ENCODE measurements at places on chromosomes 13 and 19.

DNA sequence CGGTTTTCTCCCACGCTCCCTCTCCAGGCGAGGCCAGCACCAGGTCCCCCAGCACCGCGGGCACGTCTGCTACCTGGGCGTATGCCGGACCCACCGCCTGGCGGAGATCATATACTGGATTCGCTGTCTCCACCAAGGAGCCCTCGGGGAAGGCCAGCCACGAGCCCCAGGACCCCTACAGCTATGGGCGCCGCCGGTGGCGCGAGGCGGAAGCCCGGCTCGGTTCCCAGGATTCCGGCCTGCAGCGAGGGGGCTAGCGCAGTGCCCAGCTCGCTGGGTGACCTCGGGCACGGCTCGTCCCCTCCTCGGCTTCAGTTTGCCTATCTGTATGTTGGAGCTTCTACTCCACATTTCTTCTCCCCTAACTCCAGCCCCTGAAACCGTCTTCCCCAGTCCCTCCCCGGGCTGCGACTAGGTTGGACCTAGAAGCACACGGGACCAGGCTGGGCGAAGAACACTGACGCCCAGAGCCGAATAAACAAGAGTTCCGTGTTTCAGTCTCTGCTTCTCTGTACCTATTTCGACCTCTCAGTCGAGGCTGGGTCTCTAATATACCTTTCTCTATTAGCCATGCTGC lies 749 bp upstream of the CPT1C start:
- DNase-seq, result no peak

DNA sequence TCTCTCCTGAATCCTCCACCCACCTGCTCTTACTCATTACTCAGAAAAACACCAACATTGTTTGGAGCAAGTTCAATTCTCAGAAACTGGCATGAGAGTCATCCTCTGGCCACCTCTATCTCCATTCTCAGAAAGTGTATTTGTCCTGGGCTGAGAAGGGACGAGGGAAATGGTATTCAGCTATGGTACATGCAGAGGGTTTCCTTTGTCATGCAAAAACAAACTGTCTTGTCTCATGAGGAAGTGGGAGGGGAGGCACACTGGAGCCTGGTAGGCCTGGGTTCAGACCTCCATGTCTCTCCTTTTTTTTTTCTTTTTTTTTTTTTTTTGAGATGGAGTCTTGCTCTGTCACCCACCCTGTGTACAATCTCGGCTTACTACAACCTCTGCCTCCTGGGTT lies 31.9 kb upstream of the LILRA2 start:
- DNase-seq, result no peak

DNA sequence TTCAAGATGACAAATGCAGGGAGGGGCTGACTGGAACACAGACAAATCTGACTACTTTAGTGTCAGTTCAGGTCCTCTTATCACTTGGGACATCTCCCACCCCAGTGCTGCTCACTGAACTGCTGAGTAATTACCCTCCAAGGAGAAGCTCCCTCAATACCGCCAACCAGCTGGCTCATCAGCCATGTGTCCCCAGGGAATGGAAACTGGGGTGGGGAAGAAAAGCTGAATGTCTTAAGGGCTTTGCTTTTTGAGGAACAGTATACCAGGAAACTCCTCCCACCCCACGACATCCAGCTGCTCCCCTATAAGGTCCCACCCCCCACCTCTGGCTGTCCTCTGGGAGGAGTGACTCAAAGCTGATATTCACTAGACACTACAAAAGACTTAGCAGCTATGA lies 2.0 kb downstream of the ZNF823 start:
- no peak for DNase-seq

DNA sequence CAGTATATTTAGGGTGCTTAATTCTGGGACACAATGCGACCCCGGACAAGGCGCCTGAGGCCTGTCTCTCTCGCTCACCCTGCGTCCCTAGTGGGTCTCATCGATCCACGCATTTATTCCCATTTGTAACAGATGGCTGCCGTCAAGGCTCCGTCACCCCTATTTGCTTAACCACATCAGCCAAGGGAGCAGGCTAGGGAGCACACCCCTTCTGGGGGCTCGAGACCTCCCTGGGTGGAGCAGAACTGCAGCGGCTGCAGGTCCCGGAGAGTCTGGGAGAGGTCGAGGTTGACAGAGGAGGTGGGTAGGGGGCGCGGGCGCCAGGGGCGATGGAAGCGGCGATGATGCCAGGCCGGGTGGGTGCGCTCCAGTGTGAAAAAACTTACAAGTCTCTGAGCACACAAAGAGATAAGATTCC lies 507 bp downstream of the ALG5 start:
- no peak for DNase-seq

DNA sequence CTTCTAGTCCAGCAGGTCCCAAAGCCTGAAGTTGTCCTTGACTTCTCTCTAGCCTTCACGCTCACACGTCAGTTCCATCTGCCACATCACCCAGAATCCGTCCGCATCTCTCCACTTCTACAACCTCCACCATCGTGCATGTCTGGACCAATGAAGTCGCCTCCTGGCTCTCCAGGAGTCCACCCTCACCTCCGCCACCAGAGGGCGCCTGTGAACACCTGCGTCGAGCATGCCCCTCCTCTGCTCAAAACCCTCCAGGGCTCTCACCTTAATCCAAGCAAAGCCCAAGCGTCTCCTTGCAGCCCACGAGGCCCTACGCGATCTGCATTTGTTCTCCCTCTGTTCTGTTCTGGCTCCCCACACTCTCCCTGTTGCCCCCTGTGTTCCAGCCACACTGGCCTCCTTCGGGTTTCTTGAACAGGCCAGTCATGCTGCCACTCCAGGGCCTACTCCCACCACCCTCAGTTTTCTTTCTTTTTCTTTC lies 3.7 kb downstream of the USHBP1 start:
- DNase-seq, result peak; percentile 27

- DNase-seq, result no peak
Measured at GRCh38 chr19:38698225-38699026, 45.8 kb downstream of the CAPN12 start.

DNA sequence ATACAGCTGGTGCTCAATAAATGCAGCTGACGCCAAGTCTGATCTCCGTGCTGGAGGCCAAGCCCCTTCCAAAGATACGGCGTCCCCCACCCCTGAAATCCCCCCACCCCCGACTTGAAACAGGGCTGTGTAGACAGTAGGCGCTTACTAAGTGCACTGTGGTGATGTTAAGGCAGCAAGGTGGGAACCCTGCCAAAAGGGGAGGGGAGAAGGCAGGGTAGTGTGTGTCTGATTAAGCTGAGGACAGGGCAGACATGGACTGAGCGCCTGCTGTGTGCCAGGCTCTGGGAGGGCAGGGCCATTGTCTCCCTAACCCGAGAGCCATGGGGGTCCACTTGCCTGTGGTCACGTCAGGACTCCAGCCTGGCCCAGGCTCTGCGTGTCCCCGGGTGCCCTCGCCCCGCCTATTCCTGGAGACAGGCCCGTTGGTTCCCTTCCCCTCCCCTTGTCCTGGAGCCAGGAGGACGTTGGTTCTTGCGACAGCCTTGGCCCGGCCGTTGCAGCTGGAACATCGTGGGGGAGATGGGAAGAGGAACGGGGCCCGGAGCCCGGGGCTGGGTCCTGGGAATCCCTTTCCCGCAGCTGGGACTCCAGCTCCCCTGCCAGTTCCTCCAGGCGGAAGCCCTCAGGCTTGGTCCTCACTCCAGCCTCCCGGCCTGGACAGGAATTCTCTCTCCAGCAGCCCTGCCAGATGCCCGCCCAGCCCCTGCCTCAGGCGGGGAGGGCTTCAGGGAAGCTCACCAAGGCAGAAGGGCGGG lies 1.7 kb upstream of the ELANE start:
- peak; percentile 40 for DNase-seq

GRCh38 chr13:23320926-23321534 lies 112.5 kb downstream of the SACS start:
- DNase-seq, result no peak

DNA sequence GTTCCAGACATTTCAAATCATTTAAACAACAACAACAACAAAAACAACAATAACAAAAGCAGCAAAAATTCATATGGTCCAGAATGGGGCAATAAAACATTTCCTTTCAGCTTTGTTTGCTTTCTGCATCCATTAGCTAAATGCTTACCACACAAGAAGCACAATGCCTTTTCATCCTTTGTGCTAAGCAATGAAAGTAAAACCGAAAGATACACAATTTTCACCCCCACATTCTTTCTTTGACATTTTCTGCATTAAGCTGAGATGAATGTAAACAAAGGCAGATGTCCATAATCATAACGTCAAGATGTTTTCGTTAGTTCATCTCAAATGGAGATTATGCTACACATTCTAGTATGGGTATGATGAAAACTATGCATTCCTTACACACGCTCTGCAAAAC lies 568.5 kb downstream of the SLITRK6 start:
- DNase-seq, result no peak

GRCh38 chr13:40974460-40975407 lies 44.4 kb downstream of the ELF1 start:
- DNase-seq, result peak; percentile 40

GRCh38 chr13:27854606-27855005 lies 62.3 kb downstream of the GSX1 start:
- no peak for DNase-seq

DNA sequence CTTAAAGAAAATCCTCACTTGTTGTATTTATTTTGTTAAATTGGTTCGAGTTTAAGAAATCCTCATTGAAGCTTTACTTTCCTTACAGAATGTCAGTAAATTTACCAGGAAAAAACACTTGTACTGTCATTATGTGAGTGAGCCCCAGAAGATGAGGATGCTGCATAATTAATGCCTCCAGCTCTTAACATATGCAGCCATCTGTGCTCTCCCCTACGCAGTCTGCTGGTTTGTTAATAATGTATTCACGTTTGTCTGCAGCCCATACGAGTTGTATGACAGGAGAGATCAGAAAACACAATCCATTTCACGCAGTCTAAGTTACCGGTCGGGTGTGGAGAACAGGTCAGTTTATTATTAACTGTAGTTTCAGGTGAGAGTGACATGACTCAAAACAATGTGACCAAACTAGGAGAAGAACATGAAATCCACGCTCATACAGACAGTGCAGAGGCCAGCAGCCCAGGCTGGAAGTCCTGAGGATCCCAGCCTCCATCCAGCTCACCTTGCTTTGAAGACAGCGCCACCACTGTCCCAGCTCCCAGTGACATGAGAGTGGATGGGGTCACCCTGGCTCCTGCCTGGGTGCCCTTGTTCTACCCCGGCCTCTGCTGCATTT lies 19.8 kb upstream of the ATP11A start:
- no peak for DNase-seq

GRCh38 chr13:75339635-75340374 lies 142.2 kb downstream of the TBC1D4 start:
- DNase-seq, result no peak

GRCh38 chr13:33606692-33607091 lies 211.3 kb upstream of the RFC3 start:
- no peak for DNase-seq

GRCh38 chr19:47310819-47311218 lies 1.2 kb downstream of the C5AR1 start:
- DNase-seq, result no peak

DNA sequence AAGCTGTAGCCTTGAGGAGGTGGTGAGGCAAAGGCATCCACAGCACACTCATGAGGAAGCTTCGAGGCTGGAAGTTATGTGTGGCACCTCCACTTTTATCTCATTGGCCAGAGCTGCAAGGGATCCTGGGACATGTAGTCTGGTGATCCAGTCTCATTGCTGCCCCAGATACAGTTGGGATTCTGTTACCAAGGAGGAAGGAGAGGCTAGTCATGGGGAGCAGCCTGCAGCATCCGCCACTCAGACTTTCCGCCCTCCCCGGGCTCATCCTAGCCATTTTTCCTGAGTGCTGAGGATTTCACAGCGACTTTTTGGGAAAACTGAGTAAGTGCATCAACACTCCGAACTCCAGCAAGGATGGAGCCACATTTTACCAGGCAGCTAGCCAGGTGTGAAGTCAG lies 74.4 kb downstream of the DPF1 start:
- DNase-seq, result no peak

DNA sequence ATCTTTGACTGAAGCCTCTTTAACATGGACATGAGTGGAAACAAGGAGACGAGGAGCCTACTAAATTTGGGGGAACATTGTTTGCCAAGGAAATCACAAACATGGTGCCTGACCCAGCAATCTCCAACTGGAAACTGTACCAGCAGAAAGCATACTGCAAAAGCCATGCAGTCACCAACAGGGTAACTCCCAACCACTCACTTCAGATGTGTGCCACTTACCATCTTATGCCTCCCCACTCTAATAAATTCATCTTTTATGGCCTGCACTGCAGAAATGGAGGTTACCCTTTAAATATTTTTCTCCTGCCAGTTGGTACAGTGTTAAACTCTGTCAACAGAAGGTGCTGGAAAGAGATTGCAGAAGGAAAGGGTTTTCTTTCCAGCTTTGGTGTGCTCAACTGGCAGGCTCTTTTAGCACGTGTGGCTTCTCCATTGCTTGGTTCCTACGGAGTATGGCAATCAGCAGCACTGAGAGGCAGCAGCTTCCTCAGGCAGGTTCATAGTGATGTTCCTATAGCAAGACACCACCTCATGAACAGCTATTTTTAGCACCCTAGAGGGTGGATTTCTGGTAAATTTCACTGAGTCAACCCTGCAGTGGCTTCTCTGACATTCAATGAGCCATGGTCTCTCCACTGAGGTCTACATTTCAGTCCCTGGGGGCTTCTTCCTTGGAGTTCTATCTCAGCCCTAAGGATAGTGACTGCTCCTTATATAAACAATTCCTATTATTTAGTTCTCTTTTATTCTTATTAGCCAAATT lies 21.4 kb downstream of the MIR17HG start:
- peak; percentile 39 for DNase-seq

- DNase-seq, result no peak
Measured at GRCh38 chr13:37889102-37889501, 19.5 kb upstream of the TRPC4 start.

GRCh38 chr13:103140001-103140671 lies 73.9 kb upstream of the SLC10A2 start:
- DNase-seq, result no peak

GRCh38 chr13:28718196-28718542 lies 601 bp downstream of the SLC46A3 start:
- no peak for DNase-seq

- DNase-seq, result peak; percentile 46
Measured at GRCh38 chr19:54448040-54448773, 792 bp upstream of the LENG8 start.

GRCh38 chr19:51531349-51532315 lies at the start of gene SIGLEC6:
TSS of gene SIGLEC6 (minus strand) at chr19:51531670. CDS start at chr19:51531648, 22 bp downstream.
- no peak for DNase-seq

DNA sequence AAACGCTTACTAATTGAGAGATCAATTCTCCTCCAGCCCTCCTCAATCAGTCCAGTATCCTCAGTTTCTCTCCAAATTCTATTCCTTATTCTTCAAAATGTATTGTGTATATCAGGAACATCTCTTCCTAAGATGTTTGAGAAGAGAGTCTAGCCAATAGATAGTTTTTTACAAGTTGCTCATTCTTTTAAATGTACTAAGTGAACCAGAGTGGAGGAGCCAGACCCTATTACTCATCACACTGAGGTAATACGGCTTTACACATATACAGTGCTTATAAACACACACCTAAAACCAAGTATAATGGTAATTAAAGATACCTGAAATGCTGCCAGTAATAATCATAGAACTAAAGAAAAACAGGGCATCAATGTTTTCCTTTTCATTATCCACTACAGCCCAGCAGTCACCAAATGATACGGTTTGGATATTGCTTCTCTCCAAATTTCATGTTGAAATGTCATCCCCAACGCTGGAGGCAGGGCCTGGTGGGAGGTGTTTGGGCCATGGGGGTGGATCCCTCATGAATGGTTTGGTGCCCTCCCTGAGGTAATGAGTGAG lies 45.2 kb upstream of the HMGB1 start:
- peak; percentile 23 for DNase-seq

GRCh38 chr19:45115809-45116615 lies 23.0 kb downstream of the PPP1R37 start:
- no peak for DNase-seq

Data from astrocyte (in vitro differentiated cells and primary cell).